ENCODE measurements at places on chromosomes 13 and 19.

DNA sequence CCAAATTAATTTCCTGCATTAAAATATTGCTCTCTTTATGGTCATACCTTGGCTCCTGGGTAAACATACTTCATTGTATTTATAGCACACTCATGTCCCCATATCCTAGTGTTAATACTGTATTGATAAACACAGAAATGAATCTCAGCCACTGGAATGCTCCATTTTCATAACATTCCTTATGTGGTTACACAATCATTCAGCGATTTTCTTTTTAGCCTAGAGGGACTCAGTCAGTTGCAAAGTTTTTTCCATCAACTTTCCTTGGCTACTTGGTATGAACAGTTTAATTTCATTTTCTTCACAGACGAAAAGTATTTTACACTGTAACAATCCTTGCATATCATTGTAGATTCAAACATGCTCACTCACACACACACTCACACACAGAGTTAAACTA lies 471.5 kb downstream of the FGF14 start:
- no peak for DNase-seq

DNA sequence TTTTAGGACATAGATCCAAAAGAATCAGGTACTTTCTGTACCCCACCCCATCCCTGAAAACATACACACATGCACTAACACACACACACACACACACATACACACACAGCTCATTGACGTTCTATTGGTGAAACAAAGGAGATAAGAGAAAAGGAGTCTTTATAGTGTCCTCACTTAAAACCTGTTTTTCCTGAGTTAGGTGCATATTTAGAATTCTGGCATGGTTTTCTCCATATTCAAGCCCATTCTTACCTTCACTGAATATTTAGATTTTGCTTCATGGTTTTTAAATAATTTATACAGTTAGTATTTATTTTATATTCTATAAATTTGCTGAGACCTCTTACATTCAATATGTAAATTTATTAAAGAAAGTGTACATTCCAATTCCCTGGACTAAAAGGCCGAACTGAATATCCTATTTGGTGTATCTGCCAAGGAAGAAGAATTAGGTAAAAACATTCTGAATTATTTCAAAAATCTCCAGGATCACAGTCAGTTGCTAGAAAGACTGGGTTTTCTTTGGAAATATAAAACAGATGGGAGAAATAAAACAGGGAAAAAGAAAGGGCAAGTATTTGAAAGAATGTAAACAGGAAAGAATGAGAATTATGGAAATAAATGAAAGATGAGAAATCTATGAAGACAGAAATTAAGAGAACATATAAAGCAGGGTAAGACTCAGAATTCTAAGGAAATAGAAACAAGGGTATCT lies 556.2 kb downstream of the KCTD12 start:
- no peak for DNase-seq

DNA sequence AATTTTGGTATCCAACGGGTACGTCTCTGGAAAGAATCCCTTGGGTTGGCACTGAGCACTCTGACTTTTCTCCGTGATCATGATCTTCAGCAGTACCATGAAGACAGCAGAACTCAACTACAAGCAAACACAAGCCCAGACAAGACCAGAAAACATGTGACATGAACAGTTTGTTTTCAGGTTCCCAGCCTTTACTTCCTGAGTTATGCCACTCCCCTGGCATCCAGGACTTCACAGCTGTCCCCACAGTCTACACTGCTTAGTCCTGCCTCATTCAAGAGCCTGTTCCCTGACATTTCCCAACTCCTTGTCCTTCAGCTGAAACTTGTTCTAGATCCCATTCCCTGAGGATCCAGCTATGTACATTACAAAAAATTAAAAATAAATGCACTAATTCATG lies 4.9 kb upstream of the N4BP2L1 start:
- DNase-seq = no peak

DNA sequence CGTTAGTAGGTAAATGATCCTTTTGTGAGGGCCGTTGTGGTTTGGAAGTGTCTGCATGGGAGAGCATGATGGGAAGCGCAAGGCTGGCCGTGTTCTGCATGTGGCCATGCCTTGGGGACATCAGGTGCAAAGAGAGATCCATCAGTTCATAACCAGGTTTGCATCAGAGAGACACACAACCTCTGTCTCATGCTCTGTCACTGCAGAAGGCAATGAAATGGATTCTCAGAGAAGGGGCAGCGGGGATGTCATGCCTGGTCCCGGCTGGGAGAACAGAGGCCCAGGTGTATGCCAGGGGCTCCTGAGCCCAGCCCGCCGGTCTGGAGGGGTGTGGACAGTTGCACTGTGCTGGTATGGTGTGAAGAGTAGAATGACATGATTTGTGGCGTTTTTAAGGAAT lies 60.2 kb downstream of the GGACT start:
- DNase-seq = no peak

DNA sequence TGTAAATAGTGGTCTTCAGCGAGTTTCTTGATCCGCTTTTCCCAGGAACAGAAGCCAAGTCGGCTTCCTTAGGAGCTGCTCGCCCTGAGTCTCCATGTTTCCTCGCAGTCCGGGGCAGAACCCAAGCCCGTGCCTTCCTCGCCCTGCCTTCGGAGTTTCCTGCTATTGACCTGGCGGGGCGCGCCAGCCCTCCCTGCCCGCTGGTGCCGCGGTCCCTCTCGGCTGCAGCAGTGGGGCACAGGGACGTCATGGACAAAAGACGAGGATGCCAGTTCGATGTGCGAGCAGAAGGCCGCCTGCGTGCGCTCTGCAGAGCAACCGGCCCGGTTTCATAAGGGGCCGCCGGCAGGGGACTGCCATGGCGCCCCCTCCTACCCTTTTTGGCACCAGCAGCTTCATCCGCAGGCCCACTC lies 156.6 kb downstream of the TM9SF2 start:
- DNase-seq = no peak

GRCh38 chr13:89468081-89468480 lies 1796.9 kb downstream of the SLITRK5 start:
- DNase-seq = no peak

- DNase-seq = no peak
These were observed 4.9 kb upstream of the RGCC start for GRCh38 chr13:41452462-41452861.

DNA sequence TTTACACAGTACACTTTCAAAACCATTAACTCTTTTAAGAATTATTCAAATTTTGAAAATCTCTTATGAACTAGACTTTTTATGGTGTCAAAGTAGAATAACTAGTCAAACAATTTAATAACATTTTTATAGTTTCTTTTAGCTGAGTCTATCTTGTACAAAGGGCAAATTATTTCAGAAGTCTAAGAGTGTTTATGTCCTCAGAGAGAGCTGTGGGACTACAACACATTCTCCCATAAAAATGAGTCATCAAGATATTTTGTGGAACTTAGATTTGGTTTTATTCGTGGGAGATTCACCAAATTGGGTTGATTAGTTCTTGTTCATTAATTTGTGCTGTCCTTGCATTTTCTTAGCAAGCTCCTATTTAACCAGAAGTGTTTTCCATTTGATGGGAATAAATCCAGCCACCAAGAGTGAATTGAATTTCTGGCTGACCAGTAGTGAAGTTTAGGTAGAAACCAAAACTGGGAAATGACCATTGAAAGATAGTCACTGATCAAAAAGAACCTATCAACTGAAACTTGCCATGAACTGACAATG lies 291.0 kb downstream of the DLEU7 start:
- DNase-seq = no peak

- no peak for DNase-seq
These were observed 517.2 kb upstream of the SPRY2 start for GRCh38 chr13:80858131-80858530.

DNA sequence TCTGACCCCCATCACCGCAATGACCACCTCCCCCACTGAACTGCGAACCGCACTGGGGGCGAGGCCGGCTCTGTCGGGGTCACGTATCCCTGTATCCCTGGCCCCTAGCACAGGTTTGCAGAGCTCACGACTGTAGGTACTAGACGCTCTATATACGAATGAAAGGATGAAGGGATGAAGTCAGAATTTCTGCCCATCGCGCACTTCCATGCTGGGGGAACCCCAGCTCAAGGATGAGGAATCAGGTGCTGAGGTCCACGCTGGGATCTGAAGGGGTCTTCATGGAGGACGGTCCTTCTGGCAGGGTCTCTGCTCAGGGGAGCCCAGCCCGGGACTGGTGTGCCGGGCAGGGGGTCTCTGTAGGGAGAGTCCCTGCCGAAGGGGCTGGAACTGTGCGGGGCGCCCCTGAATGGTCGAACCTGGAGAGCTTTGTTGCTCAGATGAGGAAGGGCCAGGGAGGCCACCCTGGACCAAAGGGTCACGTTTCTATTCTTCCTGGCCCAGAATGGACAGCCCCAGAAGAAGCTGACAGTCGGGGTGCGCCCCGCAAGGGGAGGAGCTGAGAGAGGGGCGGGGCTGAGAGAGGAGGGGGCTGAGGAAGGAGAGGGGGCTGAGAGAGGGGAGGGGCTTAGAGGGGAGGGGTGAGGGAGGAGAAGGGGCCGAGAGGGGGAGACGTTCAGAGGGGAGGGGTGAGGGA lies 37.9 kb upstream of the SEMA6B start:
- peak; percentile 39 for DNase-seq

DNA sequence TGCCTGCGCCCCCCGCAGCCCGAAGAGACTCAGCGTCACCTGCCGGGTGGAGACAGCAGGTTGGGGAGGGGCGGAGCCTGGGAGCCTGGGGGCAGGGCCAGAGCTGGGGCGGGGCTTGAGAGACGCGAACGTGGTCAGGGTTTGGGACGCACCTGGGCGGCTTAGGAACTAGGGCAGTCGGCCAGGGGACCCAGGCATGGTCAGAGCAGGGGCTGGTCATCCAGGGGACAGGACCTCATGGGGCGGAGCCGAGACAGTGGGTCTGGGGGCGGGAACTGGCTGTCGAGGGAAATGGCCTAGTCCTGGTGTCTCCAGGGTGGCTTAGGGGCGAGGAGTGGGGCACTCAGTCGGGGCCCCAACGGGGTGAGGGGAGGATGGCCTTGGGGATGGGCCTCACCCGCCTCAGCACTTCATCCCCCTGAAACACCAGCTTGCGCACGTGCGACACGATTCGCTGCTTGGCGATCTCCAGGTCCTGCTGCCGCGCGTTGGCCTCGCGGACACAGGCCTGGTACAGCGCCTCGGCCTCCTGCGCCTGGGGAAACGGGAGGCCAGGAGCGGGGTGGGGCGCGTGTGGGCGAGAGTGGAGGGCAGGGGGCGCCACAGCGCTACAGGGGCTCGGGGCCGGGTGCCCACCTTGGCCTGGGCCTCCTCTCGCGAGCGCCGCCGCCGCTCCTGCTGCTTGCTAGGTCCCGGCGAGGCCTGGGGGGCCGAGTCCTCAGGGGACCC lies 5.8 kb downstream of the GMIP start:
- DNase-seq = no peak

- no peak for DNase-seq
These were observed 54.6 kb downstream of the TRPM4 start for GRCh38 chr19:49212016-49212701.

- no peak for DNase-seq
These were observed 10.5 kb downstream of the COMP start for GRCh38 chr19:18780631-18781030.

GRCh38 chr19:35657904-35658700 lies 8.2 kb upstream of the UPK1A start:
- DNase-seq = no peak

- no peak for DNase-seq
These were observed 12.0 kb upstream of the SLC7A1 start for GRCh38 chr13:29607465-29607864.

- DNase-seq = no peak
These were observed 21.1 kb upstream of the FBXO27 start for GRCh38 chr19:39053276-39054090.

- DNase-seq = no peak
These were observed 28.0 kb downstream of the CYP4F22 start for GRCh38 chr19:15536350-15536749.

DNA sequence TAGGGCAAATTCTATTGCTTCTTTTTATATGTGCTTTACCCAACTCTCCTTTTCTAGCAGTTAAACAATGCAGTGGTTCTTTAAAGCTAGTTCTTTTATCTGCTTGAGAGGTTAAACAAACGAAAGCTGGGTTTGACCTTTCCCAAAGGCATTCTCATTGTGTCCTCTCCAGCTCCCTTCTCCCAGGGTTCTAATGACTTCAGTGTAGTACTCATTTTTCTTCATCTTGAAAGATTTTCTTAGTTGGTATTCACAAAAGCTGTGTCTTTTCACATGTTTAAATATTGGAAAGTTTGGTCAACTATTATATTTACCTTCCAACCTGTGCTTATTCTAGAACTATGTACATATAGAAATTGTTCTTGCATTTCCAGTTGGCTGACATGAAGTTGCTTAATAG lies 1.5 kb downstream of the WASF3 start:
- no peak for DNase-seq
